ENCODE measurements at places on chromosomes 11 and 22.

DNA sequence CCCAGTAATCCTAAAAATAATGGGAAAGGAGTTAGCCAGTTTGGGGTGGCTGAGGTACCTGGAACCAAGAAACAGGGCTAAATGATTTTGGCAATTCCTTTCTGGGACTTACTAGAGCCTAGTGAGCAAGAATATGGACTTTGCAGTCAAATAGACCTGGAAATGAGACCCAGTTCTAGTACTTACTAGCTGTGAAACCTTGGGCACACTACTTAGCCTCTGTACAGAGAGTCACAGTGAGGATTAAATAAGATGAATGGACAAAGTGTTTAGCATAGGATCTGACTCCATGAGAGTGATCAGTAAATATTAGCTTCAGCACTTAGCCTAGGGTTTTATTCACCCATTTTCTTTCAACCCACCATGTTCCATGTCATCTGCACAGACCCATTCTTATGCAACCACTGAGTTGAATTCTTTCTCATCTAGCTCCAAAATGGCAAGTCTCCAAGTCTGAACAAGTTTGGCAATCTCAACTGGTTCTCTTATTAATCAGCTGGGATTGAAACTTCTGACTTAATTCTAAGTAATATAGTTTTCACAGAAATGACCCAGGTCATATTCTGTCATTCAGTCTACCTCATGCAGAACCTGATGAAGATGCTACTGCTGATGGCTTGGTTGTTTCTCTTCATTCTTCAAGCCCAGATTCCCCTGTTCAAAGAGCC is 15.0 kb upstream of the SORL1 start:
- DNase-seq = no peak

GRCh38 chr11:57761301-57762234 is at the start of gene CTNND1:
Gene CTNND1 (plus strand): TSS chr11:57761802. CDS start chr11:57791479, 29,677 bp downstream.
- DNase-seq = no peak

GRCh38 chr11:48116437-48117228 is 100.0 kb upstream of the OR4B1 start:
- no peak for DNase-seq

DNA sequence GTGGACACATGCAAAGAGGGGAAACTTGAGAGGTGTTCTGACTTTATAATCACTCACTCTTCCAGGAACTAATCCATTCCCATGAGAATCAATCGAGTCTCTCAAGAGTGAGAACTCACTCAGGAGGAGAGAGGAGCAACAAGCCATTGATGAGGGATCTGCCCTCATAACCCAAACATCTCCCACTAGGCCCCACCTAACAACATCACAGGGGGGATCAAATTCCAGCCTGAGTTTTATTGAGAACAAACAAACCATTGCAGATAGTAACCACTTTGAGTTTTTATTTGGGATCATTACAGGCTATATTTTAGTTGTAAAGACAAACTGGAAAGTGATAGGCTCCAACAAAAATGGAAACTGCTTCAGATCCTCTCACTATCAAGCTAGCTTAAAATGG is 328.8 kb upstream of the CTSC start:
- no peak for DNase-seq

DNA sequence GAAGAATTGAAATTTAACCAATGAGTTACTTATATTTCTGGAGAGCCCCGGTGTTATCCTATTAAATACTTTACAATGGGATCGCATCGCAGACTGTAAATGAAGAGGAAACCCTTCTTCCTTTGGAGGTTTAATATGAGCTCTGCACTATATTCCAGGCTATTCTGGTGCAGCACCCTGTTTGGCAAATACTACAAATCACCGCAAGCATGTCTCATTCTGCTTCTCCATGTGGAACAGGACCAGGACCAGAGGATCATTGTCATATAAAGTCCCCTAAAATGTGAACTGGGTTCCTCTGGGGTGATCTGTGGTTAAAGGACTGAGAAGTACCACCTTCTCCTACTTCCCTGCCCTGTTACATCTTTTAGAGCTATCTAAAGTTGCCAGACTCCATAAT is 703.7 kb downstream of the DLG2 start:
- no peak for DNase-seq

DNA sequence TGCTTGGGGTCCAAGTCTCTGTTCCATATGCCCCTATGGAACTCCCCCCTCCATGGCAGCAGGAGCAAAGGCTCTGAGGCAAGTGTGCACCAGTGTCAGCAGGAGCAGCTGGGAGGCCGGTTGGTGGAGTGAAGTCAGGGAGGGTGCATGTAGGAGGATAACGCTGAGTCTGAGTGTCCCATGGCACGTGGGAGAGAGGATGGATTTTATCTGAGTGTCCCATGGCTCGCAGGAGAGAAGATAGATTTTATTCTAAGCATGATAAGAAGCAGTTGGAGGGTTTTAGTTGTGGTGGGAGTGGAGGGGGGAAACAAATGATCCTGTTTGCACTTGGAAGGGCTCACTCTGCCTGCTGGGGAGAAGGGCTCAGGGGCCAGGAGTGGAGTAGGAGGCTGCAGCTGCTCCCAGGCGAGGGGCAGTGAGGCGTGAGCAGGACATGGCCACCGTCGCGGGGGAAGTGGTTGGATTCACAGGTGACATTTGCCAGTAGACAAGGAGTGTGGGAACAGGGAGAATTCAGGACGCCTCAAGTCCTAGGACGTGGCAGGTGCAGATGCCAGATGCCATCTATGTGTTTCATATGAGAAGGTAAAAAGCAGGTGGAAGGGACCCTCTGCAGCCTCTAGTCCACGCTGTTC is 33.6 kb upstream of the PARVG start:
- no peak for DNase-seq

DNA sequence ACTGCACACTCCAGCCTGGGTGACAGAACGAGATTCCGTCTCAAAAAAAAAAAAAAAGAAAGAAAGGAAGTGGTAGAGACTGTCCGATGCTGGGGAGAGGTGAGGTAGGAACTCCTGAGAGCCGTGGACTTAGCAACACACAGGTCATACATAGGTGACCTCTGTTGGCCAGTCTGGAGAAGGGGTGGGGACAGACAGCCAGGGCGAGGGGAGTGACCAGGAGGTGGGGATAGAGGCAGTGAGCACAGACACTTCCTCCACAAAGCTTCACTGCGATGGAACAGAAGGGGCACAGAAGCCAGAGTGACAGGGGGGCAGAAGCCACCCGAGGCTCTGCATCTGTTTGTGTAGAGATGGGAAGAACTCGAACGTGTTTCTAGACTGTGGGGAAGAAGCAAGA is 47.1 kb downstream of the MYH9 start:
- DNase-seq = no peak

Data from stimulated activated CD4-positive, alpha-beta T cell treated with anti-CD3 and anti-CD28 coated beads, Interleukin-12 subunit alpha, Interleukin-12 subunit beta, amount 100 ng/mL, for 4 hours (primary cell).